Omental fat pad (tissue), 4 donors: ENCODE measurements at places on chromosomes 16 and 17.

DNA sequence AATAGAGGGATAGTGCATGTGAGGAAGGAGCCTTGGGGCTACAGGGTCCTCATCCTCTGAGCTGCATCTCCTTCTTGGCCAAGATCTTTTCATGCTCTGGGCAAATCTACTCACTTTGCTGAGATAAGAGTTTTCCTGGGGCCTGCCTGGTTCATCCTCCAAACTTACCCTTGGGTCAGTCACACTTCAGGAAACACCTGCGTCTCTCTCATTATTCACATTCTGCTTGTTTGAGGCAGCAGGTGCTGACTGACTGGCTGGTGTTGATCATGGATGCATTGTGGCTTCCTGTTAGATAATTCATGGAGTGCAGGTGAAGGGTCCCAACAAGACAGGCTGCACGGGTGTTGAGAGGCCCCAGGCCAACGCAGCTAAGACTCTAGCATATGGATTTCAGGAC is 162.6 kb downstream of the SALL1 start:
- DNase-seq, result no peak

DNA sequence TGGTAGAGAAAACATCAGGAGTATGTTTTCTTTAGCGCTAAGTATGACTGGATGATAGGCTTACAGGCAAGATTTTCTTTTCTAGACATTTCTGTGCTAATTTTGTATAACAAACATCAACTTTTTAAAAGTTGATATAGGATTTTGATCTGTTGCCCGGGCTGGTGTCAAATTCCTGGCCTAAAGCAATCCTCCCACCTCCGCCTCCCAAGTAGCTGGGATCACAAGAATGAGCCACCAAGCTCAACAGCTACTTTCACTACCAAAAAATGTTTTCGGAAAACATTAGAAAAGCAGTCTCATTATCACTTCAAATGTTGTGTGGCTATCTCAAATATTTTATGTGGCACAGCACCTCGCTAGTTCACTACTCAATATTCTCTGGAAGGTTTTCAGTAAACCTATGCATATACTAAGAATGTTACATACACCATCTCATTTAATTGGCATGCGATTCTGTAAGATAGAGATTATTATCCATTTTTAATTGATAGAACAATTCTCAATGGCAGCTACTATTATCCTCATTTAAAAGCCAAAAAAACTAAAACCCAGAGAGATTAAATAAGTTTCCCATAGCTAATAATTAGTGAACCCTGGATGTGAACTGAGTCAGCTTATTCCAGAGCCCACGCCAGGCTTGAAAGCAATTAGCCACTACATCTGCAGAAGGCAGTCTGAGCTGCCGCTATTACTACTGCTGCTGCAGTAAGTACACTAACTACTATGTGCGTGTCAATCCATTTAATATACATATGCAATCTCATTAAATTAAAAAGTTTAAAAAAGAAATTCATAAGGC is 41.7 kb downstream of the CREBBP start:
- no peak for DNase-seq

DNA sequence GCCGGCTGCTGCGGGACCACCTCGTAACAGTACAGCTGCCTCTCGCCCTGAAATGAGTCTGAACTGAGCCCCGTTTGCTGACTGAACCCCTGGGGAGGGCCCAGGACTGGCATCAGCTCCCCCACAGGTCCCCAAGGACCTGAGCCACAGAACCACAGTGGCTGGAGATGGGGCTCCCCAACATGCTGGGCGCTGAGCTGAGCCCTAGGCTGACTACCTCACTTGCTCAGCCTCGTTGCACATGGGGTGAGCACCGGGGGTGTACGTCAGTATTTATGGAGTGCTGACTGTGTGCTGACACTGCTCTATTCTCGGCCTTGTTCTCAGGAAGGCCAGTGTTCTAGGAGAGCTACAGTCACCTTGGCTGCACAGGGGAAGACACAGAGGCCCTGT is 6.6 kb upstream of the VASN start:
- DNase-seq, result no peak

- no peak for DNase-seq
These were observed 6.1 kb upstream of the GAA start for GRCh38 chr17:80095038-80095843.

- no peak for DNase-seq
These were observed 8.6 kb upstream of the BAHCC1 start for GRCh38 chr17:81386646-81387099.

- DNase-seq, result no peak
These were observed at the start of gene SLC47A2 for GRCh38 chr17:19716108-19717030. Gene SLC47A2 (minus strand): TSS chr17:19716584. CDS start chr17:19716555, 29 bp downstream.

DNA sequence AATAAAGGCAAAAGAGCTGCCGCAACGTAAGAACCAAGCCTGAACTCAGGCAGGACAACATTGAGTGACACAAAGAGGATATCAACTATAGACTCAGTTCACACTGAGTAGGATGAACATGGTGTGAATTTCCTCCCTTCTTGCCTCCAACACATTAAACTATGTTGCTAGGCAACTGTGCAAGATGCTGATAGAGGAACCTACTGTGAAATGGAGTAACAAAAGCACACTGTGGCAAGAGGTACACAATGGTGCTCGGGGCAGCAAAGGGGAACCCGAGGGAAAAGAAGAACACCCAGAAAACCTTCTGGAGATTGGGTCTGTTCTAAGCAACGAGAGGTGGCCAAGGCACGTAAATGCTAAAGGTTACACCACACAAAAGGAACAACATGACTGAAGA is 34.1 kb downstream of the GRB2 start:
- DNase-seq, result no peak

GRCh38 chr16:70437017-70437581 is 1.8 kb downstream of the ST3GAL2 start:
- no peak for DNase-seq

DNA sequence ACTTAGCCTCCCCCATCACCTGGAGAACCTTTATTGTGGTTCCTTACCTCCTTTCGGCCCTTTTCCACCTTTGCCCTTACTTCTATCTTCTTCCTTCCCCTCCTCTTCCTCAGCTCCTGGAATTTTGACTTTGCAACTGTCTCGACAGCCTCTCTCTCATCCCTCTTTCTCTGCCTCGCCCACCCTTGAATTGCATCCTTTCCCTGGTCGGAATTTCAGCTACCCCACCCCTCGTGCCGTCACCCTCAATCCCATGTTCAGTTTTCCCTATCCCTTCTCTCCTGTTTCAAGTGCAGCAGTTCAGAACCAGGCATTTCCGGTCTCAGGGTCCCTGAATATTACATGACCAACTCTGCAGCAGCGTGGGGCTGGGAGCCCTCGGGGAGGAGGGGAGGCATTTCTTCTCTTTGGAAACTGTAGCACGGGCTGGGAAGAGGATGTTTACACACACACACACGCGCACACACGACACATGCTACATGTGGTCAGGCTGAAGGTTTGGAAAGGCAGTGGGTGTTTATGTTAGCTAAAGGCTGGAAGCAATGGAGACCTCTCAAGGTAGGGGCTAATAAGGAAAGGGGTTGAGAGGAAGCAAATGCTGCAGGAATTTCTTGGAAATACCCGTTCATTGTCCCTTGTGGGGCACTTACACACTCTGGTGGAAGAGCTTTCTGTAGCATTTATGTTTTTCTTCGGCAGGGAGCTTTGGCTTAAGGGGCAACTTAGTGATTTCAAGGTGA is 971 bp downstream of the MINK1 start:
- DNase-seq, result no peak

DNA sequence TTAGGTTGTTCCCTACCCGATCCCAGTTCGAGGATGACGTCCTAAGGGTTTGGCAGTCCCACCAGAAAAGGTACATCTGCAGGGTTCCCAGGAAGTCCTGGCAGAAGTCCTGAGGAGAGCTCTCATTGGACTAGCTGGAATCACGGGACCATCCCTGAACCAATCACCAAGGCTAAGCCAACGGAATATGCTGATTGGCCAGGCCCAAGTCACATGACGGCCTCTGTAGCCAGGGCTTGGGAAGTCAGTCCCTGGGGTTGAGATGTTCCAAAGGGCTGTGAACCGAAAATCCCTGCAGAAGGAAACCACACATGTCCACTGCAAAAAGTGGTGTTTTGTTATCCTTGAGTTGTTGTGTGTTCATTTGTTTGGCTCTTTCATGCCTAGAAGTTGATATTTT is 68.2 kb upstream of the ZNF423 start:
- DNase-seq, result no peak

DNA sequence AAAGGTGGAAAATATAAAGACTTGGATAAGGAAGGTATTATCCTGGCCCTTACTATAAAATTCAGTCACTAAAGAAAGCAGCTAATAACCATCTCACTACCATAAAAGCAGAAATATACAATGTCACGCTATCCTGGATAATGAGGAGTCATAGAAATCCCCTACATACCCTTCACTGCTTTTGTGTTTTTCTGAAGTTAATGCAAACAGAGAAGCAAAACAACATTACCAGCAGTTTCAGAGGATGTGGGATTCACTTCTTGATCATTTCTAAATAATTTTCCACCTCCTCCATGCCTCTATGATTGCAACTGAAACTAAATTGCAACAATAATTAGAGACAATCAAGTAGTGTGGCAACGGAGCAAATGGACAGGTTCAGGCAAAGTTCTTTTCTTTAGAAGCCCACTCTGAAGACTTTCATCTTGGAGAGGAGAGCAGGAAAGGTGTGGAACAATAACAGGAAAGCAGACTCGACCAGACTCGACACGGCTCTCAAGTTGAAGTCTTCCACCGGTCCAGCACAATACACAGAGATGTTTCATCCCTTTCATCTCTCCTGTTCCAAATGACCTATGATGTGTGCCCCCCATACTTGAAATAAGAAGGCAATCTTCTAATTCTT is 10.2 kb downstream of the CYTH1 start:
- DNase-seq, result no peak

DNA sequence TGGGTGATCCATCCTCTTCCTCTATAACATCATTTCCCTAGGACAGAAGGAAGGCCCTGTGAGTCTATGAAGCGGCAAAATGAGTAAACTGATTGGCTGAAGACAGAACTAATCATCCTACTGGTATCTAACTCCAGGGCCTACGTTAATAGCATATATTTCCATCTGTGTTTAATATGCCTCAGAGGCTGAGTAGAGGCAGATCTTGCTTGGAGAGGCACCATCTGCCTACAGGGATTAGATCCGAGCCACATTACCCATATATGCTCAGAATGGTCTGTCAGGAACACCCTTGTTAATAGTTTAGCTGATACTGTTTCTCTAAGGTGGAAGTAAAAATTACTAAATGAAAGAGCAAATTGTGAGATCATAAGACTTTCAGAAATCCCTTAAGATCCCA is 13.2 kb upstream of the FOXJ1 start:
- DNase-seq, result no peak

GRCh38 chr17:68782789-68783188 is 172.4 kb downstream of the ABCA8 start:
- DNase-seq, result no peak

DNA sequence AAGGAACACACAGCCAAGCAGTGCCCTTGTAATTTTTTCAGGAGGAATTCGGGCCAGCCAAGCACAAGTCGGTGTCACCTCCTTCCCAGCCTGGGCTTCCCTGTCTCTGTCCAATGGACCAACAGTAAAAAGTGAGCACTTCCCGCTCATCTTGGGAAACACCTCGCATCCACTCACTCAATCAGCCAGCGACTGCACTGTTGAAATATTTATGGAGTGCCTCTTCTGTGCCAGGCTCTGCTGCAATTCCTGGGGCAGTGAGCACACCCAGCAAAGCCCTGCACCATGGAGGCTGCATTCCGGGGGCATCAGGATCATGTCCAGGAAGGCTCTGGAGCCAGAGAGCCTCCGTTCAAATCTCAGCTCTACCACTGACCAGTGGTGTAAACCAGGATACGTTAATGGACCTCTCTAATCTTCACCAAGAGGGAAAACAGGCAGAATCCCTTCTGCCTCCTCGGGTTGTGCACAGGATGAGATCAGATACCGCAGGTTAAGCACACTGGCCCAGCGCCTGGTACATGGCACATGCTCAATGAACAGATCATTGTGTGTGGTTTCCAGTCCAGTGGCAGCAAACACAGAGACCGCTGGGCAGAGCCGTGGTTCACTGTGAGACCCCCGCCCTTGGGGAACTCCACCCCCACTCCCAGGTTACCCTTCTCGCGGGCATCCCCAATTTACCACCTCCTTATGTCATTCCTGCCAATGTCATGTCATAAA is 194.3 kb downstream of the ZNF423 start:
- DNase-seq, result no peak

DNA sequence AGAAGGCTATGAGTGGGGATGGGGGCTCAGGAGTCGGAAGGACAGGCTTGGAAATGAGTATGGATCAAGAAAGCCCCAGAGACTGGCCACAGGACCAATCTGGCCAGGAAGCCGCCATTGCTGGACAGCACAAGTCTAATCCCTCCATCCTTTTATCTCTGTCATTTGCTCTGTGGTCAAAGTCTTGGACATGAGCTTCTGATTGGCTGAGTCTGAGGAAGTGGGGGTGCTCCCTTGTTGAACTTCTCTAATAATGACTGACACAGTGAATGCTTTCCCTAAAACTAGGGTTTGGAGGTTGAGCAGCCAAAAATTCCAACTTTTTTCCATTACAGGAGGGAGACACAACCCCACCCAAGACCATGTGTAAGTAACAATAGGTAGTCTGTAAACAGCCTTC is 97.4 kb downstream of the MARF1 start:
- no peak for DNase-seq

DNA sequence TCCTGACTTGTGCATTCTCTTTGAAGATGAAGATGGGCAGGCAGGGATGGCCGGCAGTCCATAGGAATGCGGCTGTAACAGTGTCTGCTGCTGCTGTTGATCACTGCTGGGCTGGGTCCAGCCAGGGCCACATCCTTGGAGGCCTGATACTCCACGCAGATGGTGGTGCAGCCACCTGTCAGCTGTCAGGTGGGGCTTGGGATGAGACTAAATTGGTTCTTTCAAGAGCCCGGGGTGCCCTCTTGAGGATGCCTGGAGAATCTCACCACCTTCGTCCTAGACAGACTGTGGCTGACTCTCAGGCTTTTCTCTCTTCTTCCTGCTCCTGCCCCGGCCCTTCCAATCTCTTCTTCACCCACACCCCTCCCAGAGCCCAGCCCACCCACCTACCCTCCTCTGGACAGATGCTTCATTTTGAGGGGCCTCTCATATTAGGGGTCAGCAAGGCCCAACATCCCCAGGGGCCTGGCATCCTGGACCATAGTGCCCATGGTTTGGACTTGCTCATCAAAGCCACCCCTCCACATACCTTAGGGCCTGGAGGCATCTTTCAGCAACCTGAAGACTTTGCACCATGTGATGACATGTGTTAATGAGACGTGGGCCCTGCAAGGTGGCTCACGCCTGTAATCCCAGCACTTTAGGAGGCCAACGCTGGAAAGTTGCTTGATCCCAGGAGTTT is 19.1 kb downstream of the OSBPL7 start:
- DNase-seq, result no peak

- no peak for DNase-seq
These were observed 103.1 kb upstream of the FA2H start for GRCh38 chr16:74877706-74878105.

- DNase-seq, result no peak
These were observed at the start of gene TRPV2 for GRCh38 chr17:16415031-16415924. Gene TRPV2 (plus strand): TSS chr17:16415571. CDS start chr17:16417669, 2,098 bp downstream.

- no peak for DNase-seq
These were observed 31.0 kb downstream of the MBTPS1 start for GRCh38 chr16:84085773-84086172.

DNA sequence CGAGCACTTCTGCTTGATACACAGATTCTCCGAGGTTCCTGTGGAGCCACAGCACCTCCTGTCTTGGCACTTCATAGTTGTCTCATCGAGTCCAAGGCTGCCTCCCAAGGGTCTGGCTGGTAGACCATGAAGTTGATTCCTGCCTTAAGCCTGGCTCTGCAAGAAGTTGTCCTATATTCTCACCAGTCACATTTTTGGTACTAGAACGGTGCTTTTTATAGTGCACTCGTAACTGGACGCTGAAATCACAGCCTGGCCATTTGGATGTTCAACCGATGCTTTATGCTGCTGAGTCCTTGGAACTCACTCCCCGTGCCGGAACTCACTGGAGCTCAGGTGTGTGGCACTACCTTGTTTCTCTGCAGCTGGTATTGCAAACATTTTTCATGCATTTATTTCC is 35.6 kb downstream of the RMI2 start:
- DNase-seq, result no peak
